Foreskin keratinocyte (primary cell): ENCODE measurements at places on chromosomes 4 and X. TPM values are rescaled to one million over a fixed set of nuclear protein-coding genes. Genes with fewer than 3 reads are reported as not detected.

GLUD2 gene
- polyA plus RNA-seq: 0.04 TPM in 2 replicates

HSD17B11 gene
- 5.2 and 5.7 TPM in 2 replicates for polyA plus RNA-seq

SPOCK3 gene
- polyA plus RNA-seq: not detected in 2 replicates

KCTD8 gene
- polyA plus RNA-seq: 0.03 TPM in 1 of 2 replicates, not detected in the other

TCEAL7 gene
- 5.8 and 8.2 TPM in 2 replicates for polyA plus RNA-seq

ARHGAP10 gene
- polyA plus RNA-seq: 18.2 and 18.8 TPM in 2 replicates

NHSL2 gene
- polyA plus RNA-seq: 0.06 and 0.07 TPM in 2 replicates

CSN1S1 gene
- polyA plus RNA-seq: not detected in 2 replicates

KLHL5 gene
- polyA plus RNA-seq: 19.6 and 20.4 TPM in 2 replicates

ODAPH gene
- polyA plus RNA-seq: 0.33 and 0.87 TPM in 2 replicates

TEX13B gene
- polyA plus RNA-seq: not detected in 2 replicates

CXCL10 gene
- polyA plus RNA-seq: 0.21 and 0.30 TPM in 2 replicates

SHOX gene
- not detected in 2 replicates for polyA plus RNA-seq

BANK1 gene
- polyA plus RNA-seq: 0.11 and 0.12 TPM in 2 replicates

ART3 gene
- 0.22 and 0.27 TPM in 2 replicates for polyA plus RNA-seq

AFP gene
- polyA plus RNA-seq: 0.37 and 0.57 TPM in 2 replicates

CABS1 gene
- not detected in 2 replicates for polyA plus RNA-seq

SLC16A2 gene
- polyA plus RNA-seq: 18.1 and 24.0 TPM in 2 replicates

PRKG2 gene
- polyA plus RNA-seq: 0.07 and 0.11 TPM in 2 replicates

MAGEA6 gene
- polyA plus RNA-seq: not detected in 2 replicates

SERPINA7 gene
- not detected in 2 replicates for polyA plus RNA-seq

BEX3 gene
- polyA plus RNA-seq: 203 and 222 TPM in 2 replicates

GPC3 gene
- polyA plus RNA-seq: 0.06 and 0.14 TPM in 2 replicates

BEX2 gene
- polyA plus RNA-seq: 10.3 and 12.4 TPM in 2 replicates

ZNF157 gene
- polyA plus RNA-seq: 0.07 TPM in 1 of 2 replicates, not detected in the other

BMX gene
- not detected in 2 replicates for polyA plus RNA-seq

PDE6B gene
- 0.34 and 0.45 TPM in 2 replicates for polyA plus RNA-seq

ERCC6L gene
- polyA plus RNA-seq: 4.3 and 6.7 TPM in 2 replicates

TCEANC gene
- 0.34 and 0.43 TPM in 2 replicates for polyA plus RNA-seq

KIAA1210 gene
- polyA plus RNA-seq: not detected in 2 replicates

CXorf65 gene
- polyA plus RNA-seq: not detected in 2 replicates

USP17L26 gene
- not detected in 2 replicates for polyA plus RNA-seq
